ENCODE measurements at places on chromosomes 5 and 9.

GRCh38 chr9:109802491-109802890 lies 22.5 kb downstream of the PALM2AKAP2 start:
- DNase-seq: no peak

GRCh38 chr9:72875221-72875620 lies 77.6 kb downstream of the ALDH1A1 start:
- DNase-seq: no peak

- DNase-seq: peak; percentile 45
Measured at GRCh38 chr9:131668439-131669268, 71.2 kb downstream of the RAPGEF1 start.

DNA sequence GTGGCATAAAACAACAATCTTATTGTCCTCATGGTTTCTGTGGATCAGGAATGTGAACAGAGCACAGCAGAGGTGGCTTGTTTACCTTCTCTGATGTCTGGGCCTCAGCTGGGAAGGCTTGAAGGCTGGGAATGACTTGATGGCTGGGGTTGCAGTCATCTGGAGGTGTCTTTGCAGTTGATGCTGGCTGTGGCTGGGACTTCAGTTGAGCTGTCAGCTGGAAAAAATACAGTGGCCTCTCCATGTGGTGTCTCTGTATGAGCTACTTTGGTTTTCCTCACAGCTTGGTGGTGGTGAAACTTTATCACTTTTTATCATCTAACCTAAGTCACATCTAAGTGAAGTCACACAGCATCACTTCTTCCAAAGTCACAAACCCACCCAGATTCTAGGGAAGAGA lies 24.7 kb upstream of the STX17 start:
- DNase-seq: no peak

DNA sequence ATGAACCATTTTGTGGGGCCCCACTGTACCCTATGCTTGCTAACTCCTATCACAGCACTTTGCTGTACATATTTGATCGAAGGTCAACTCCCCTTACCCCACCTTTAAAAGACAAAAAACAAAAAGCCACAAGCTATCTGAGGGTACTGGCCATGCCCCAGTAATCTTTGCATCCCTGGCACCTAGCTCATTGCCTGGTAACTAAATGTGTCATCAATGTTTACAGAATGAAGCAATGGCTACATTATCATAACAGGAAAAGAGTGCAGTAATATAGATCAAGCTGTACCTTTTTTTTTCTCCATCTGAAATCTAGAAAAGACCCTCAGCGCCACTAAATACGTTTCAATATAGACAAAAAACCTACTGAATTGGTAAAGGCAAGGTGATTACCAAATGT lies 188.0 kb downstream of the ELAVL2 start:
- DNase-seq: no peak

DNA sequence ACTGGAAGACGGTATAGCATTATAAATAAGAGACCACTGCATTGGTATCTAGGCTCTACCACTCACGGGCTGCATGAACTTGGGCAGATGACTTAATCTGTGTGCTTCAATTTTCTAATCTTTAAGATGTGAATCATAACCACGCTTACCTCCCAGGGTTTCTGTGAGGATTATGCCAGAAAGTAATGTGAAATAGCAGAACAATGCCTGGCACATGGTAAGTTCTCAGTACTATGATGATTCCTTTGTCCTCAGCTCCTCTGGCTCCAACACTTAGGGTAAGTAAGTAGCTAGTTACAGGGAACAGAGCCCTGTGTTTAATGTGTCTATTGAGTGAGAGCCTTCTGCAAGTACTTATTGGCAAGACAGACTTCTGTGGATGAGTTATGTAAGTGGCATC lies 31.1 kb downstream of the POU4F3 start:
- DNase-seq: no peak

DNA sequence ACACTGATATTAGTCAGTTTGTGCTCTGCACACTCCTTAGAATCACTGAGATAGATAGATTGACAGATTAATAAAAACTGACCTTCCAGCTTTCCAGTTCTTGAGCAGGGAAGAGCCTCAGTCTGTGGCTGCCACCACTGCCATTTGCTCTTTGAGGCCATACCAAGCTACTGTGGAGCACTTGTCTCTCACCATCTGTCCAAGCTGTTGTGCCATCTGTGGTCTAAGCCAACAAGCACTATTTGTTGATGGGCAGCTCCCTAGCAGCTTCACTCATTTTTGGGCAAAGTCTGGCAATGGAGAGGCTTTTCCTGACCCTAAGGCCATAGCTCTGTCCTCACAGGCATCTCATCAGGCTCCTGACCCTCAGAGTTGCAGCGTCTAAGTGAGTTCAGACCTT lies 30.4 kb downstream of the HTR1A start:
- no peak for DNase-seq

- peak; percentile 69 for DNase-seq
Measured at GRCh38 chr5:176653401-176654385, 6.4 kb downstream of the TSPAN17 start.

DNA sequence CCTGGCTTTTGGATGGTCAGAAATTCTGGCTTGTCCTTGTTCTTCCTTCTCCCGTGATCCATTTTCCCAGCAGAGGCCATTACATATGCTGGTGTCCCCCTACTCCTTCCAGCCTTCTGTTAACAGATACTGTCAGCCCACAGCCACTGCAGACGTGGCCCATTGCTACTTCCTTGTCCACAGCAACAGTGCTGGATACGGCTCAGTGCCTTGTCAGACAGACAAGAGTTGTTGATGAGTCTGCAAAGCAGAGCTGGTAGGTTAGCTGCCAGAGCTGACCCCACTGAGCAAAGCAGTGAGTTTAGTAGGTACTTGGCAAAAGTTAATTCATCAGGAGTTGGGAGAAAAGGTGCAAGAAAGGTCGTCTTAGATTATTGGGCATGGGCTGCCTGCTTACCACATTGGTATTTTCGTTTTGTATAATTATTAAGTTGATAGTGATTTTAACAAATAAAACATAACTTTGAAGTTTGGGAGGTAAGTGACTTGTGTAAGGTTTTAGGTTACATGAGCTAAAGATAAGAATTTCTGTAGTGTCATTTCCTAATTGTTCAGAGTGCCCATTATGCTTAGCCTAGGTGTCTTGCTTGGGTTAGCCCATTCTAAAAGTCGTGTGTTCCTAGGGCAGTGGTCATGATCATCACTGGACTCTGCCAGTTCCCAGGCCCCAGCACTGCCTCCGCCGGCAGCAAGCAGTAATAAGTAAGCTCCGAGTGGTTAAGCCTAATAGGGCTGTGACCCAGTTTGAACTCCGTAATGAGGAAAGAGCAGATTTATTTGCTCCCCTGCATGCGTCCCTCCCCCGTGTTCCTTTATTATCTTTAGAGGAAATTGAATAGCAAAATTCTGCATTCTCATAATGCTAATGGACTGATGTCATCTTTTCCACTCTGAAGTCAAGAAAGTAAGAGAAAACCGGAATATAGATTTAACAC lies 292.0 kb downstream of the FANCC start:
- DNase-seq: no peak

- DNase-seq: no peak
Measured at GRCh38 chr9:129138476-129139232, 27.4 kb downstream of the PTPA start.

GRCh38 chr5:89211836-89212235 lies 328.9 kb upstream of the MEF2C start:
- DNase-seq: no peak

- no peak for DNase-seq
Measured at GRCh38 chr5:131272724-131273123, 8.9 kb downstream of the CDC42SE2 start.

GRCh38 chr9:128685636-128686489 lies 3.2 kb upstream of the SET start:
- no peak for DNase-seq

- DNase-seq: no peak
Measured at GRCh38 chr9:123070198-123070597, 36.7 kb downstream of the GPR21 start.

DNA sequence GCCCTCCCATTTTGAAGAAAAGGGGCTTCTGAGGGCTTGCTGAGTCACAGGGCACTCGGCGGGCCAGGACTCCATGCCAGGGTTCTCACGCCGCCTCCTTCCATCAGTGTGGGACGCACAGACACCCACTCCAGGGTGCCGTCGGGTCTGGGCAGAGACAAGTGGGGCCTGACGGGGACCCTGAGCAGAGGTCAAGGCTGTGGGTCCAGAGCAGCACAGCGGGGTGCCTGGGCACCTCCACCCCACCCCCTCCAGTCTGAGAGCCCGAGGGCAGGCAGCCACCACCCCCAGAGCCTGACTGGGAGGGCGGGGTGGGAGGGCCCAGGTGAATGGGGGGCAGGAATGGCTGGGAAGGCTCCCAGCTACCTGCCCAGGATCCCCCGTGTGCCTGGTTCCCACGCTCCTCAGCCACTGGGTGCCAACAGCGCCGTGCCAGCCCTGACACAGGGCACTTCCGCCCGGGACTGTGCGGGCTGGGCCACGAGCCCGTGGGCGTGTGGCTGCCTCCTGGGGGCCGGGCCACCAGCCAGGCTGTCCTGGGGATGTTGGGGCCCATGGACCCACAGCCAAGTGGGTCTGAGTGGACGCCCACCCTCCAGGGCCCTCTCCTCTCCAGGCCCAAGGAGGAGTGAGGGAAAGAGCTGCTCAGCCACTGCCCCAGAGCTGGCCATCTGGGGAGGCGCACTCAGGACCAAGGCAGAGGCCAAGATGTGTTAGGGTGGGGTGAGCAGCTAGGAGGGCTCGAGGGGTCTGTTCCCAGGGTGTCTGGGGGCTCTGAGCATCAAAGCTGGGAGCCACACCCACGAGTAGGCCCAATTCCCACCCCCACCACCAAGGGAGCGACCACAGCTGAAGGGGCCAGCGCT lies 10.1 kb upstream of the NRARP start:
- DNase-seq: no peak

- no peak for DNase-seq
Measured at GRCh38 chr5:142795251-142795650, 25.1 kb downstream of the ARHGAP26 start.

- DNase-seq: no peak
Measured at GRCh38 chr9:128138001-128138400, 10.5 kb upstream of the PTGES2 start.

- no peak for DNase-seq
Measured at GRCh38 chr5:138037271-138037670, 4.4 kb upstream of the FAM13B start.

- DNase-seq: no peak
Measured at GRCh38 chr5:142143878-142144277, 35.3 kb downstream of the NDFIP1 start.

GRCh38 chr5:2732850-2733249 lies 18.6 kb downstream of the IRX2 start:
- no peak for DNase-seq

GRCh38 chr9:133683586-133684120 lies 47.5 kb downstream of the DBH start:
- peak; percentile 33 for DNase-seq

GRCh38 chr5:65986050-65986451 lies 59.7 kb downstream of the ERBIN start:
- no peak for DNase-seq

GRCh38 chr5:135356522-135357318 lies 42.3 kb downstream of the MACROH2A1 start:
- no peak for DNase-seq

- no peak for DNase-seq
Measured at GRCh38 chr5:612498-613424, 621 bp downstream of the CEP72 start.

- no peak for DNase-seq
Measured at GRCh38 chr5:4518903-4519672, 621.0 kb upstream of the ADAMTS16 start.

GRCh38 chr9:112002131-112002846 lies 105.7 kb downstream of the UGCG start:
- DNase-seq: no peak

DNA sequence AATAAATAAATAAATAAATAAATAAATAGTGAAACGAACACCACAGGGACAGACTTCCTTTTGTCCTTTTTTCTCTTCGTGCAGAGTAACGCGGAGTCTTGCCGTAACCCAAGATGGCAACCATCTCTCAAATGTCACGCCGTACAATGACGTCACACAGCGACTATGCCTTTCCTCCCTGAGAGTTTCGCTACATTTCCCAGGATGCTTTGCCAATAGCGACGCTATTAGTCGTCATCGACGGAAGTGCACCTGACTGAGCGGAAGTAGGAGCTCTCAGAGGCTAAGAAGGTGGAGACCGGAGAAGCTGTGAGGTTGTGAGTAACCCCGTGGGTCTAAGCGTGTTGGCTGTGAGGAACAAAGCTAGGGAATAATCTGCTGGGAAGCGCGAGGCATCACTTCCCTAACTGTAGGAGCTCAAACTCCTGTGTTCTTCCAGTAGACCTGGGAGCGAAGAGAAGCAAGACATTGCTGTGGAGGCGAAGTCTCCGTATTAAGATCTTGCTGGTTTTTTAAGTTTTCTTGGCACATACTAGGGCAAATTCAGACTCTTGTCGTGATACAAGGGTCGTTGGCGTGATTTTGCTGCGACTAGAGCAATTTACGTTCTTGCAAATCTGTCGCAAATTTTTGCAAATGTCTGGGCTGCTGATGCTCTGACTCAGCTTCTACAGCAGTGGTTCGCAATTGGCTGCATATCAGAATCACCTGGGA lies at the start of gene TTC1:
TSS of gene TTC1 (plus strand) at position 263 of the 714 bp plus-strand sequence. CDS start 1,390 bp downstream, outside the sequence.
- peak; percentile 66 for DNase-seq

Measured in stimulated activated CD4-positive, alpha-beta T cell treated with anti-CD3 and anti-CD28 coated beads, Interleukin-15, amount 100 ng/mL, for 1 hour (primary cell).